SHP77 (cell line): ENCODE measurements at places on chromosomes 3 and 15.
A peak's percentile ranks its signal among the peaks of the same experiment; 100 is the strongest.

DNA sequence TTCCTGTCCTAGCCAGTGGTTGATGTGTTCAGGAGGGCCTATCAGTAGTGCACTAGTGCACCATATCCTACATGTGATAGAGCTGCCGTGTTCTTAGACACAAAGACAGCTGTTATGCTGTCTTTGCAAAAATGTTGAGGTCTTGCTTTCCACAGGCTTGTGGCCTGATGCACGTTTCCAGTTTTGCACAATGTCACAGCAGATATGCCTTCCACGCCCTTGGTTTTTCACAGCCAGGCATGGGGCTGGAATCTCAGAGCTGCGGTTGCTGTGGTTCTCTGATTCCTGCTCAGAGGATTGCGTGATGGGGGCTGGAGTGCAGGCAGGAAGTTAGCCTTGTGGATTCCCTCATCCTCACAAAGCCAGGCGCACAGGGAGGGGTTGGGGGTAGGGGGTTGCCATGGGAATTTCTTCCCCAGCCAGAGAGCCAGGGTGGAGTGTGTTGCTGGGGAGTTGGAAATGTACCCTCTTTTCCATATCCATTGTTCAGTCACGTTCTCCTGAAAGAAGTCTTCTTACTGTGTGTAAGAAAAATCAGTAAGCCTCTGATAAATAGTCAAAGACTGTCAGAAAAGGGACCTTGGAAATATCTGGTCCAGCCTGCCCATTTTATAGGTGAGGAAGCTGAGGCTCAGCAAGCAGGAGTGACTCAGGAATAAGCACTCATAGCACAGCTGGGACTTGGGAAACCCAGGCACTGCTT is 79.4 kb downstream of the SMAD3 start:
- no peak for DNase-seq

- DNase-seq = no peak
Measured at GRCh38 chr3:76470285-76470684, 569.6 kb upstream of the ROBO2 start.

DNA sequence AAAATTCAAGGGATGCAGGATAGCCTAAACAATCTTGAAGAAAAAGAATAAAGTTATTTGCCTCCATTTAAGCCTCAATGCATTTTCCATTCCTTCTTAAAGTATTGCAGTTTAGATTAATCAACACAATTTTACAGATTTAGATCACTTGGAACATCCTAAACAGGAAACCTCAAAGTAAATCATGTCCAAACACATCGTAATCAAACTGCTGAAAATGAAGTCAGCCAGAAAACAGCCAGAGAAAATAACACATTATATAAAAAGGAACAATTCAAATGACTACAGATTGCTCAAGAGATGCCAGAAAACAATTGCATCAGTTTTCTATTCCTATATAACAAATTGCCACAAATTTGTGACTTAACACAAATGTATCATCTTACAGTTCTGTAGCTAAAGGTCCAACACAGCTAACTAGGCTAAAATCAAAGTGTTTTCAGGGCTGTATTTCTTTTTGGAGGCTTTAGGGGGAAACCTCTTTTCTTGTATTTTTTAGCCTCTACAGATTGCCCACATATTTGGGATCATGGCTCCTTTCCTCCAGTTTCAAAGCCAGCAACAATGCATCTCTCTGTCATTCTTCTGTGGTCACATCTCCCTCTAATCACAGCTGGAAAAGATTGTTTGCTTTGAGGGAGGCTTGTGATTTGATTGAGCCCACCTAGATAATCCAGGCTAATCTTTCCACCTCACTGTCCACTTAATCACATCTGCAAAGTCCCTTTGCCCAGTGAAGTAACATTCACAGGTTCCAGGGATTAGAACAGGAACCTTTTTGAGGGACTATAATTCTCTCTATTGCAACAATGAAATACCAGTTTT is 543.3 kb upstream of the UBE2E2 start:
- no peak for DNase-seq

DNA sequence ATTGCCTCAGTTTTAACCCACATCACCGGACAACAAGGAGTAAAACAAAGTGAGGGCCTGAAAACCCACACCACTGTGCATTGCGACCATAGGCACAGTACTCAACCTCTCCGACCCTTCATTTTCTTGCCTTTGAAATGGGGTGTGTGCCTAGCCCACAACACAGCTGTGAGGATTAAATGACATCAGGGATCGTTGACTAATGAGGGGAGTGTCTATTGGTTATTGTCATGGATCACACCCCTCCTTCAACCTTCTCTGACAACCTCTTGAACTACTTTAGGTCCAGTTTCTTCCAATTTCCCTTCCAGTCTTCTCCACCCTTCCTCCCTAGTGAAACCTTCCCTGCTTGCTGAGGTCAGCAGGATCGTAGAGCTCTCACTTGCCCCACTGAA is 89.5 kb downstream of the HES1 start:
- DNase-seq = no peak

DNA sequence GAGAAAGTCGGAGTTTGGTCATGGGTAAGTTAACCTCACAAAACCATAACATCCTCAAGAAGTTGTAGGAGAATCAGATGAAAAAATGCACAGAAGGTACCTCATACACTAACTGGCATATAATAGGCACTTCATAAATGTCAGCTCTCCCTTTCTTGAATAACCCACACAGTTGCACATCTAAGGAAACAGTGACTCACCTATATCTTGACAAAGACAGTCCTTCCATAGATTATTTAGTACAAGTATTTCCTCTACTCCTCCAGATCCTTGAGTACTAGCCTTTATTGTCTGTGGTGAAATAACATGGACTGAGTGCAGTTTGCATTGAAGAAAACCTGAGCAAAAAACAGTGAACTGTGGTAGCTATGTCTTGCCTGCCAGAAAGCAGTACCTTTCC is 46.6 kb downstream of the MAGI1 start:
- no peak for DNase-seq

DNA sequence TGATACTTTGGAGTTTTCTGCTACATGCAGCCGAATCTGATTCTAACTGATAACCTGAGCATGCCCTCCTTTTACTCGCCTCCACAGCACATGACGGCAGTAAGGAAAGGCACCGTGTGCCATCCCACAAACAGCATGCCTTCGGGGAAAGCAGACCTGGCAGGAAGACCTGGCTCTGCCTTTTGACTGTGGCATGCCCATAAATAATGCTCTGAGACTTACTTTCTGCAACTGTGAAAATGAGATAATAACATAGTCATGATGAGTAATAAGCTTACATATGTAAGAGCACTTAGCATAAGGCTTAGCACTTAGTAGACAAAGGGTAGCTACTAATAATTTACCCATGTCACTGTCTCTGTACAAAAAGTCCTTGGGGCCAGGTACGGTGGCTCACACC is 32.9 kb downstream of the MTHFS start:
- DNase-seq = no peak

- DNase-seq = no peak
Measured at GRCh38 chr3:142270407-142270806, 45.0 kb upstream of the GK5 start.

GRCh38 chr3:81823882-81824395 is 62.5 kb upstream of the GBE1 start:
- DNase-seq = peak; percentile 19
